ENCODE measurements at places on chromosomes 11 and 22.
A peak's percentile ranks its signal among the peaks of the same experiment; 100 is the strongest.

DNA sequence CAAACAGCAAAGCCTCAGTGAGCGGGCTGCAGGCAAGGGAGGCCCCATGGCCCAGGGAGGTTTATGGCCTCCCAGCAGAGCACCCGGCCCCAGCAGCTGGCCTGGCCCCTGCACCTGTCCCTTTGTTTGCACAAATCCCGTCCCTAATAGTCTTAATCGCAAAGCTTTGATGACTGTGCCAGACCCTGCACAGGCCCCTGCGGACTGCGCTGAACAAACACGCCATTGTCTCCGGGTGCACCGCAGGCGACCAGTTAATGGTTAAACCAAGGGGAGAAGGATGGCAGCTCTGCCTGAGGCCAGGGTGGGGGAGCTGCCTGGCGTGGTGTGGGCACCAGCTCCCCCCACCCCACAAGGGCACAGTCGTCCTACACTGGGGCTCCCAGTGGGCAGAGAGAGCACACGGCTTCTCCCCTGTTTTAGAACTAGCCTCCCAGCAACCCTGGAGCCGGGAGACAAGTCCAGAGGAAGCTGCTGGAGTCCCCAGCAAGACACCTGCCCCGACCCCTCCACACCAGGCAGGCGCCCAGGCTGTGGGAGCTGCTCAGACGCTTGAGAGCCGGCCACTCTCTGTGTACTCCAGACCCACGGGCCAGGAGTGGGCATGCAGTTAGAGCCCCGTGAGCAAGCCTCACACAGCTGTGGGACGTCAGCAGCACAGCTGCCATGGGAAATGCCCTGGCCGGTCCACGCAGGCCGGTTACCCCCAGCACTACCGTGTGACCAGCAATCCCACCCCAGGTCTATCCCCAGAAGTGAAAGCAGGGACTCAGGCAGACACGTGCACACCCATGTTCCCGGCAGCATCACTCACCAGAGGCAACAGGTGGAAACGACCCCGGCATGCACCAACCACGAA lies 39.7 kb upstream of the TH start:
- no peak for DNase-seq

DNA sequence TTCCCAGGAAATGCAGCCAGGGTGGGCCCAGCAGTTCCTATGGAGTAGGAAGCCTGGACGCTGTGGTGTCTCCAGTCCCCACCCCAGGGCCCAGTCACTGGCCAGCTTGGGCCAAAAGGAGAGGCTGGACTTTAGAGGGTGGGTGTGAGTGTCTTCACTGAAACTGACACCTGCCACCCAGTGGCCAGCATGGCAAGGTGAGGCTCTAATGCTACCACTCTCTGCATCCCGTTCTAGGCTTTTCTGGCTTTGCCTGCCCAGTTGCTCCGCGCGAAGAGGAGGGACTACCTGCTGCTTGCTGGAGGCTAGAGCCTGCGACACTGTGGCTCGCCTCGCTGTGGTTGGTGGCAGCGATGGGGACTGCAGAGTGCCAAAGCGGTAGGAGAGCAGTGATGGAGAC lies 35.4 kb downstream of the C22orf42 start:
- DNase-seq = no peak

DNA sequence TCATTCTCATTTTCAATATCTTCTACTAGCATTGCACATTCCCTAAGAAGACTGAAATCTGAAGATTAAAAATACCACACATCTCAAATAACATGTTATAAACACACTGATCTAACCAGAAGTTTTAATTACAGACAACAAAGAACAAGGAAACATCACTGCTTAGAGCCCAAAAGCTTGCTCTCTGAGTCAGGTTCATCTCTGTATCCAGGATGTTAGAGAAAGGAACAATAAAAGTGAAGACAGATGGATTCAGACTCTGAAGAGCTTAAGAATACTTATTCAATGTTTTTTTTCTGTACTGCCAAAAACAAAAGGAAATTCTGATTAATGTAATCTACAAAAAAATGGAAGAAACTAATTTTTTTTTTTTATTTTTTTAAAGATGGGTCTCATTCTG lies 16.5 kb downstream of the RDX start:
- DNase-seq = no peak

DNA sequence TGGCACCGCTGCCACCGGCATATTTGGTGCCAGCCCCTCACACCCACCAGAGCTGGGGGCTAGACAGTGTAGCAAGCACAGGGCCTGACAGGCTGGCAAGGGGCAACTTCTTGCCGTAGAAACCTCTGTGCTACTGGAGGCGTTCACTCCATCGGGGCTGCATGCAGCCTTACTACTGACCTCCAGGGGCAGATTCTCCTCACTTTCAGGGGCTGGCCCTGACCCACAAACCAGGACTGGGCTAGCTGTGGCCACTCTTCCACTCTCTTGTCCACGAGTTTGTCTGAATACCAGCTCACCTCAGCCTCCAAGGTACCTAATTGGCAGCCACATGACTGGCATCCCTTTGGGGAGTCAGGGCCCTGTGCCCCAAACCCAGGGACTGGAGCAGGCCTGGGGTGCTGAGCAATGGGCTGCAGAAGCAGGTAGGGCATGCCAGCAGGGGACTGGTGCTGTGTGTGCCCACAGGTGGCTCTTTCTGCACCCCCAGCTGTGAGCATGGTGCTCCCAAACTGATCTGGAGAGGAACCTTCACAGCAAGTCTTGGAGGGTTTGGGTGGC lies 2.1 kb upstream of the LMO1 start:
- no peak for DNase-seq

DNA sequence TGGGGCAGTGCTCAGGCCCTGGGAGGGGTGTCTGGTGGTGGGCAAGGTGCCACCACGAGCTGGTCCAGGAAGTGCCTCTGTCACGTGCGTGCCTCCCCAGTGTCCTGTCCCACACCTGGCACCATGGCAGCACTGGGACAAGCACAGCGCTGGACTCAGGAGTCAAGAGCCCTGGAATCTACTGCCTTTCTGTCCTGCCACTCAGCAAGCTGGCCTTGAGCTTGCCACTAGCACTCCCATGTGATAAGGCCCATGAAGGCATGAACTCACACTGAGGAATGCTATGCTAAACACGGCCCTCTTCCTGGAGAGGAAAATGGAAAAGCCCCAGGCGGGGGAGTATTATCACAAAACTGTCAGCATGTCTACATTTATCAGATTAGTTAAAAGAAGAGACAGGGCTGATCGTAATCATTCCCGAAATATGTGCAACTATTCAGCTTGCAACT lies 50.7 kb upstream of the SLC35C1 start:
- DNase-seq = no peak

DNA sequence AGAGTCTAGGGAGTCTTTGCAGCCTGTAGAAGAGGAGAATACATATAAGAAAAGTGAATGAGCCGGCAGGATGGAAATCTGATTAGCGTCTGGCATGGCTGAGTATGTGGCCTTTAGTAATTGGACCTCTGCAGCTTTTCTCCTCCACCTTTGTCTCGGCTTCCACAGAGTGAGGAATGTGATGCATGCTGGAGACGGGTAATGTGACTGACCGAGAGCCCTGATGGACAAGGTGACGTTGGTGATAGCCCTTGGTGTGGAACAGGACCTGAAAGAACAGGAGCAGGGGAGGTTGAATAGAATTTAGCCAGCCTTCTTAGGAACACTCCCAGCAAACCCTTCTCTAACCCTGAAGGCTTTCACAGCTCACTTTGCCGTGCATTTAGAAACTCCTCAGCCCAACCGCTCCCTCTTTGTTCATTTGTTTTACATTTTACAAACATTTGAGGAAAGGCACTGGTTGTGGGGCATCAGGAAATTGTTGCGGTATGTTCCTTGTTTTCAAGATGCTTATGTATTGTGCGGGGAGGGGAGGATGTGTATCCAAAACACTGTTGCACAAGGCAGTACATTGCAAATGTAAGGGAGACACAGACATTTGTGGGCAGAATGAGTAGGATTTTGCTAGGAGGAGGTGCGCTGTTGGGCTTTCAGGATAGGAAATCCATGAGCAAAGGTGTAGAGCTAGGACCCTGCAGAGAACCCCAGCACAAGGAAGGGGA lies 6.9 kb downstream of the GTPBP1 start:
- no peak for DNase-seq

DNA sequence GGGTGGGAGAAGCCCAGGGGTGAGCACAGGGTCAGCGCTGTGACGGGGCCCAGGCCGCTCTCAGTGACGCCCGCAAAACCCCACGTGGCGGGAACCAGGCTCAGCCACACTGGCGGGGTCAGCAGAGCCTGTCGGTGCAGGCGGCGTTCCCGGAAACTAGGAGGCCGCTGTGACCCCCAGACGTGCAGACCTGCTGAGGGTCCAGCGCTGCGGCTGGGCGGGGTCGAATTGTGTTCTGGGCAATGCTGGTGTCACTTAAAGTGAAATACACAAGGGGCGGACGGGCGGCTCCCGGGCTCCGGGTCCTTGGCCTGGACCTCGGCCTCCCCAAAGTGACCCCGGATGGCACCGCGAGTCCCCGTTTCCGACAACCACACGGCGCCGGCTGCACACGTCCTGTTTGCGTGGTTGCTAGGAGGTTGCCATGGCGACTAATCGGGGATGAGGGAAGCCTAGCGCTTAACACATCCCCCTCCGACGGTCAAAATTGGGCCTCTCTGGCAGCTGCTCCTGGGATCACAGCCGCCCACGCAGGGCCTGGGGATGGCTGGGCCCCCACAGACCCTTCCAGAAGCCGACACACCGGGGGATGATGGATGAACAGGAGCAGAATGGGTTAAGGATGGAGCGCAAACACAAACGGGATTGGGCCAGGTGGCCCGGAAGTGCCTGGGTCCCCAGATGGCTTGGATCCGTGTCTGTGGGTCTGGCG lies 81.7 kb upstream of the PRR5 start:
- DNase-seq = peak; percentile 73

DNA sequence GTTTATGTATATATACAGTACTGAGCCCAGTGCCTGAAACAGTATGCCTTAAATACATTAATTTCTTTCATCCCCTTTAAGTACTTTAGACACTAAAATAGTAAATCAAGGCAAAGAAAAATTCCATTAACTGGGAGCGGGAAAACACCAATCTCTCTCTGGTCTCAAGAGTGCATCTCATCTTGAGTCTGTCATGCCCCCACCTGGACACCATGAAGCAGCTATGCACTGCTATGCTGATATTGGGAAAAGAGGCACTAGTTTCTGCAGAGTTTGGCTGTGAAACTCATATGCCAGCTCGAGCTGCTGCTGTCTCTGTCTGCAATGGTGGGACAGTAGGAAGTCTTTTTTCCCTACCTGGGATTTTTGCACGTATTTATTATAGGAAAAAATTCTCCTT lies 754.4 kb upstream of the RAG2 start:
- no peak for DNase-seq

DNA sequence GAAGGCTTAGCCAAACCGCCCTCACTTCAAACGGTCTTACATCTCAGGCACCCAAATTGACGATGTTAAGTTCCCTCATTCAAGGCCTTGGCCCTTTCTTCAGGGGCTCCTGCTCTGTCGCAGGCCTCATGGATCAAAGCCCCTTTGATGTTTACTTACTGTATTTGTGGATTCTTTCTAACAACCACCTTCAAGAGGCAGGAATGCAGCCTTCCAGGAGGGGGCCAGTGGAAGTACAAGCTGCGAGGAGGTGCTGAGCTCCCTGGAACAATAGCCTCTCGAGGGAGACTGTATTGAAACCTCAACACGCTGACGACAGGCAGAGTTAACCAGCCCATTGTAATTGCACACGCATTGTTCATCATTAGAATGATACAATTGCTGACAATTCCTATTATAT lies 209.1 kb downstream of the ST3GAL4 start:
- DNase-seq = no peak

DNA sequence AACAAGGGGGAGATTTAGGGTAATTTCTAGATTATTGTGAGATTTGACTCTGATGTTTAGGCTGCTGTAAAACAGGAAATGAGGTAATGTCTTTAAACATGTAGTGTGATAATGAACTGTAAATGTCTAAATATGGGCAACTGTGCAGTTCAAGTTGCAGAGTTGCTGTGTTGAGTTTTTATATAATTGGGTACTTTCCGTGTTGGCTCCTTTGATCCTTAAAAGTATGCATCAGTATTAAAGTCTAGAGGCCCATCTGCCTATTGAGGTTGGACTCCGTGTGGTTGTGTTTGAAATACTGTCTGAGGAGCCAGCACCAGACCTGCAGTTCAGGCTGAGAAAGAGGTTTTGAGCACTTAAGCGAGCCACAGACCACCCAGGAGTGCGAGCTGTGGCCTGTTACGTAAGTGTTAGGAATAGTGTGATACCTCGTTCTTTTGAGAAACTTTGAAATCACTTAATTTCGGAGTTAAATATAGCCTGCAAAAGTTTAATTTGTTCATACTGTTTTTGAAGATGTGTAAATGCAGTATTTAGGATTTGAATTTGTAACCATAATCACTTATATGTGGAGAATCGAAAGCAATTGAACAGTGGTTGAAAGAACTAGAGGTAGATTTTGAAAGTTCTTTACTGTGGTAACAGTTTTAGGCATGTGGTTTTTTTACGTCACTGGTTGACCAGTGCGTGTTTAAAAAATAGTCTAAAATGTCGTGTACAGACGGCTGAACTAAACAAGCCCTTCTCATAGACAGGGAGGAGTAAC lies 9.0 kb downstream of the FAM118A start:
- DNase-seq = peak; percentile 13

DNA sequence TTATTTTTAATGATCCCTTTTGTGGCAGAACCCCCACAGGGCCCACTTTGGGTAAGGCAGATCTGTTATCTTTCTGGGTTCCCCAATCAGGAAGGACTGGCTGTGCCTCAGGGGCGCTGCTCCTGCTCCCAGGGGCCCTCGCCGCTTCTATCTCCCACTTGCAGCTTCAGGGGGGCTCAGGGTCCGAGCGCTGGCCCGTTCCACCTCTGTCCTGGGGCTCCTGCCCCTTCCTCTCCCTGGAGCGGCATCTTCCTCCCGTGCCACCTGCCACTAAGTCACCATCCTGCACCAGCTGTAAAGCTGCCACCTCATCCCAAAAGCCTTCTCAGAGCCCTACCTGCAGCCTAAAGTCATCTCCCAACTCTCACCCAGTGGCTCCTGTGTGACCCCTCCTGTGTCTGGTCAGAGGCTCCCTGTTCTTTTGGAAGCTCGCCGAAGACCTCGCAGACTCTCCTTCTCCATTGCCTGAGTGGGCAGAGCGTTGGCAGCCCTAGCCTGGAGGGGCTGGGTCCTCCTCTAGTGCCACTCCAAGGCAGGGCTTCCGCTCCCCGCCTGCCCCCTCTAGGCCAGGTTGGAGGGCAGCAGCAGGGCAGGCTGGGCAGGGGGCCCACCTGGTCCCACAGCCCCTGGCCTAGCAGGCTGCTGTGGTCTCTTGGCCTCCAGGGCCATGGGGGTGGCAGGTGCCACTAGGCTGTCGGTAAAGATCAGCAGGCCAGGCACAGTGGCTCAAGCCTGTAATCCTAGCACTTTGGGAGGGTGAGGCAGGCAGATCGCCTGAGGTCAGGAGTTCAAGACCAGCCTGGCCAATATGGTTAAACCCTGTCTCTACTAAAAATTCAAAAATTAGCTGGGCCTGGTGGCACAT lies 106.7 kb downstream of the MORC2 start:
- no peak for DNase-seq

DNA sequence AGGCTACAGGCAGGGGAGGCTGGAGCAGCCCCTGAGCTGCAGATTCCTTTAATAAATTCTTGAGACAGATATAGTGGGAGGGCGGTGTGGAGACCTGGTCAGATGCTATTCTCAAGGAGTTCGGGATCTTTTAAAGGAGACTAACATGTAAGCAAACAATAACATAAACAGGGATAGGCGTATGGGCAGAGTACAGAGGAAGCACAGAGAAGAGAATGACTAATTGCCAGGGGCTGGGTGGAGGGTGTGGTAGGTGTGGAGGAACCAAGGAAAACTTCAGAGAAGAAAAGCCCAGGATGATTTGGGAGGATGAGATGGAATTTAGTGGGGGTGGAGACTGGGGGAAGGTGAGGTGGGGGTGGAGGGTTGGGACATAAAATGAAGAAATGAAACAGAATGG lies 9.7 kb upstream of the HEPHL1 start:
- no peak for DNase-seq

- no peak for DNase-seq
Observed at GRCh38 chr11:8204596-8204995, 35.8 kb upstream of the RIC3 start.
